NCI-H82 (cell line): ENCODE measurements at places on chromosomes 12 and 14.
A peak's percentile ranks its signal among the peaks of the same experiment; 100 is the strongest.

- no peak for DNase-seq
Observed at GRCh38 chr14:95221531-95221930, 64.2 kb upstream of the DICER1 start.

GRCh38 chr12:104957719-104958000 lies 430 bp downstream of the SLC41A2 start:
- peak; percentile 57 for DNase-seq

GRCh38 chr12:82883394-82884355 lies 197.0 kb downstream of the TMTC2 start:
- DNase-seq, result no peak

DNA sequence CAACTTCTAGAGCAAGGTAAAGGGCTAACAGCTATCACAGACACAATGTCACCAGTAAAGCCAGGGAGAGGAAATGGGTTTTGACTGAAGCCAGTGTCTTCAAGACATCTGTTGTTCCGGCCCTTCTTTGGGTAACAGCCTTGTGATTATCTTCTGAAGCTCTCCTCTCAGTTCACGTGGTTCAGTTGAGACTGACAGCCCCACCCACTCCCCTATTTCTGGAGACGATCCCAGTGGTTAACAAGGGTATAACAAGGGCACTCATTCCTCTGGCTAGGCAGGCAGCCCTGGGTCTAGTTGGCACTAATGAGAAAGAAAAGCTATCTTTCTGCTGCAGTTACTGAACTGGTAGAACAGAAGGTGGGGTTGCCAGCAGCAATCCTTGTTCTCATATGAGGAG lies 6.9 kb downstream of the GNPTAB start:
- DNase-seq, result peak; percentile 95

GRCh38 chr14:99244941-99245563 lies 26.9 kb downstream of the BCL11B start:
- no peak for DNase-seq

GRCh38 chr12:3263282-3263681 lies 186.1 kb downstream of the TSPAN9 start:
- no peak for DNase-seq

DNA sequence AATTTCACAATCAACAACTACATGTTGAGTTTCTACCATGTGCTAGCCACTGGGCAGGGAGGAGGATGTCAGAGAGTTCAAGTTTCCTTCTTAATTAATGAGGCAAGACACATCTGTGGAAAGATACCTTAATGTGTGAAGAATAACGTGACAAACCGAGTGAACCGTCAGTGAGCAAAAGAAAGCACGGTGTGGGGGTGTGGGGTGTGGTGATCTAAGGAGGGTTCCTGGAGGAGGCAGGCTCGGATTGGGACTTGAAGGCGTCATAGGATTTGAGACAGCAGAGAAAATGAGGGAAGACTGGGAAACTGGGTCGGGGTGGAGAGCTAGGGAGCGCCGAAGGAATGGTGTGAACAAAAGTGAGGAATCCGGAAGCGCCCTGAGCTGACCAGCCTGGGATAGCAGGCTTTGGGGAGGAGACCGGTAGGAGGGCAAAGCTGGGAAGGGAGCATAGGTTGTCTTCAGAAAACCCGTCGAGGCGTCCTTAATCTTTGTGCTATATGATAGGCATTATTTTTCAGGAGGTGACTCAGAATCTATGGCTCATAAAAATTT lies 22.3 kb downstream of the GALNT8 start:
- DNase-seq, result no peak

DNA sequence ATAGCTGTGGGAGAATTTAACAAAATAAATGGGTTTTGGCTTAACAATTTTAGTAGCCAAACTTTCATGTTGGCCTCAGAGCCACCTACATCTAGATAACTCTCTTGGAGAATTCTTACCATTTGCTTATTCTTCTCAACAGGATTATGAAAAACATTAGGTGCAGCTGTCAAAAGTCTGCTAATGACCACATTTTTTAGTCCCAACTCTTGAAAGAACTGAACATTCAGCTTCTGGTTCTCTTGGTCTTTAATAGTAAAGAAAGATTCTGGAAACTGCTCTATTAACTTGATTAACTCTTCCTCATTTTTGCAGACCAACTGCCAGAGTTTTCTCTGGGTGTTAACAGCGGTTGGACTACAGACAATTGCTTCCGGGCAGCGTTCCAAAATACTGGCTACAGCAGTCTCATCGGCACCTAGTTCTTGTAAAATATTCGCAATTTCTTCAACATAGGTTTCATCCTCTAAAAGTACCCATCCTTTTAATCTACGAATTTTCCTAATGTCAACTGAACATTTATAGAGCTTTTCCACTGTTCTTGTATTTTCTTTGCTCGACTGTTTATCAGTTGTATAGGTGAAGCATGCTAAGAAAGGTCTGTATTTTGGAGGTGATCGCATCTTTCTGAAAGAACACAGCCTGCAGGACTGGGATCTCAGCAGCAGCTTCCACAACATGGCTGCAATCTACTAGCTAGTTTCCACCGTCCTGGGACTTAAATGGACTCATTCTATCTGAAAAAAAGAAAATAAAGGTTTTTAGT lies 8.7 kb downstream of the MTERF2 start:
- no peak for DNase-seq

DNA sequence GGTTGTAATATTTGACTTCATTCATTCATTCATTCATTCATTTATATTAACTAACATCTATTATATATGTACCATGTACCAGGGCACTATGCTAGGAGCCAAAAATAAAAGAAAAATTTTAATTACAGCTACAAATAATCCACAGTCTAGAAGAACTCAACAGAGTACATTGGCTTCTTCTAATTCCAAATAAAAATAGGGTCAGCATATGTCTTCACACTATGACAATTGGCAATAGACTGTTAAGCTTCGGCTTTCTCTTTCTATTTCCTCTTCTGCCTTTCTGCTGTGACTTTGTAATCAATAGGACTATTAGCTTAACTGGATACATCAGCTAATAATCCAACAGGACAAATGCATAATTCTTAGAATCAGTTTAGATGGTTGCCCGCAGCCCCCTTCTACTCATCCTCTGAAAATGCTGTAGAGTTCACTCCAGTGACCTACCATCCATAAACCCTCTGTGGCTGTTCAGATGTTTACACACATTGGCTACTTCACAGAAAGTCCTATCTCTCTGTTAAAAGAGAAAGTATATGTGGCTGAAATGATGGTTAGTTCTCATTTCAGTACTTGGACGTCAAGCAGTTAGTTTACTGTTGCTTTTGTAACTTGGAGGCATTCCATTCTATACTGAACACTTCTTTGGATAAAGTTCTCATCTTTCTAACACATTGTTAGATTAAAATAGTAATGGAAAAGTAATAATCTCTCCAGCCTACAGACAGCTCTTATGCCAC lies 445.5 kb upstream of the GARIN6 start:
- DNase-seq, result no peak

DNA sequence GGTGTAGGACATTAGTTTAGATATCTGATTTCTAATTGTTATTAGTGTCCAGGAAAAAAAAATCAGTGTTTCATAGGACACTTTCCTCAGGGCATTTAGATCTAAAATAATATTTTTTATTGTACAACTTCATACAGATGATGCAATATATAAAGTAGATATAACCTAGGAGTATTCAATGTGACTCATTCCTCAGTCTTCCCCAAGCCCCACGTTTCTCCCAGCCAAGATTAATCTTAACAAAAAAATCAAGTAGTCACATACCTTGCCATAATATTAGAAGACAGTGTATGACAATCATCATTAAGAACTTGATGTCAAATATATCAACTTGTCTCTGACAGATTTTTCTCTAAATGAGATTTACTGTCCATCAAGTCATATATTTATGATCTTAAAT lies 37.1 kb downstream of the PPFIA2 start:
- no peak for DNase-seq

- no peak for DNase-seq
Observed at GRCh38 chr14:65336191-65336591, 76.3 kb upstream of the FUT8 start.

- no peak for DNase-seq
Observed at GRCh38 chr14:63800651-63801375, 52.0 kb upstream of the SYNE2 start.

- no peak for DNase-seq
Observed at GRCh38 chr14:31410048-31410650, 10.2 kb downstream of the HEATR5A start.

DNA sequence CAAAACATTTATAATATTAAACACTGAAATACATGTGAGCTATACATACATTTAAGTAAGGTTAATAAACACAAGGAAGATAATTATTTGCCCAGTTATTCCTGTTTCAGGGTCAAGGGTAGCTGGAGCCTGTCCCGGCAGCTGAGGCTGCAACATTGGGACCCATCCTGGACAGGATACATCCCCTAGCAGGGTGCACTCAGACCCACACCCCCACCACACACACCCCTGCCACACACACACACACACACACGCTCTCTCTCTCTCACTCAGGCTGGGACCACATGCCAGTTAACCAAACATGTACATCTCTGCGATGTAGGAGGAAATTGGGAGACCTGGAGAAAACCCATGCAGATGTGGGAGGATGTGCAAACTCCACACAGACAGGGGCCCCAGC lies 112.6 kb upstream of the TMCC3 start:
- no peak for DNase-seq

DNA sequence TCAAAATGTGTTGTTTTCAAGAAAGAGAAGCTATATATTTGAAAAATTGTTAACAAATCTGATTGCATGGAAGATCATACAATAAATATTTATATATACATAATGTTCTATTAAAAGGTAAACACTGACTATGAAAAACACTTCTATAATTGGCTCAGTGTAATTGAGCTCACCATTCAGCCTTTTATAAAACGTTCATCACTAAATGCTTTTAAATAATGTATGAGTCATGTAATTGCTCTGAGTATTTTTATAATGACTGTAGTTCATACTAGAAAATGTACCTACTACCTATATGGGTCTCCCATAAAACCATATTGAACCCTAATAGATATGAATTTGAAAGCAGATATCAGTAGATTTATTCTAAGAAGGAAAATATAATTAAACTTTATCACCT lies 240.4 kb upstream of the MGAT4C start:
- no peak for DNase-seq

GRCh38 chr12:14828892-14829291 lies 14.4 kb downstream of the ART4 start:
- peak; percentile 40 for DNase-seq

DNA sequence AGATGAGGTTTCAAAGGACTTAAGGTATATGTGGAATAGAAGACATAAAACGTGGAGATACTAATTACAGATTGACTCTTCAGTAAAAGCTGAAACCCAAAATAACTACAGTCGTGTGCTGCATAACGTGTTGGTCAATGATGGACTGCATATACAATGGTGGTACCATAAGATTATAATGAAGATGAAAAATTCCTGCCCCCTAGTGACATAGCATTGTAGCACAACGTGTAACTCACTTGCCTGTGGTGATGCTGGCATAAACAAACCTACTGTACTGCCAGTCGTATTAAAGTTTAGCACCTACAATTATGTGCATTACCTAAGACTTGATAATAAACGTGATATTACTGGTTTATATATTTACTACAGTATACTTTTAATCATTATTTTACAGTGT lies 150.3 kb downstream of the LRRK2 start:
- DNase-seq, result no peak

DNA sequence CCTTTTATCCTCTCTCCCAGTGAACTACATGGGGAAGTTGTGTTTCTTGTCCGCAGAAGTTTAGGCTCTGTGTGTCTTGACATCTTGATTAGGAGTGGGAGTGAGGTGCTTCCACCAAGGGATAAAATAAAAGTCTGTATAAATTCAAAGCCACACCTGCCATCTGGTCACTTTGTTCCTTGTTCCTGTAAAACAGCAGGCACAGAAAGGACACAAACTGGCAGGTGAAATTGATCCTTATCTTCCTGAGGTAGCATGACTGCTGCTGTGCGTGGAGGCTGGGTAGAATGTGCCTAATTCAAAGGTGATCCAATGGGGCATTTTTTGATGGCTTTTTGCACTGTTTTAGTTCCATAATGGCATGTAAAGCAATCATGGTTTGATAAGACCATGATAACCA lies 104.3 kb upstream of the KITLG start:
- no peak for DNase-seq

DNA sequence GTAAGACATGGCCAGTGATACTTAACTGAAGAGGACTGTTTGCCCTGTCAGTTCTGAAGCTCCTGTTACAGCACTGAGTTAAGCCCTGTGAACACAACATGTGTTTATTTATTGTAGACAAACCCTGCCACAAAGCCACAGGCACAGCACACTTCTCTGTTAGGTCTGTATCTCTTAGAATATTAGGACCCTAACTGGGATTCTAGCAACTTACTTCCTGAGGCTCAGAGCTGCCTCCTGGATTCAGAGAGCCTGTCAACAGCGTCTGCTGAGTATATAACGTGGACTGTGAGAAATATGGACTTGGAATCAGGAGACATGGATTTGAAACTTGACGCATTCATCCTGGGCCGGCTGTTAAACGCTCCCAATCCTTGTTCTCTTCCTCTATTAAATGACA lies 135.0 kb upstream of the HIF1A start:
- no peak for DNase-seq

DNA sequence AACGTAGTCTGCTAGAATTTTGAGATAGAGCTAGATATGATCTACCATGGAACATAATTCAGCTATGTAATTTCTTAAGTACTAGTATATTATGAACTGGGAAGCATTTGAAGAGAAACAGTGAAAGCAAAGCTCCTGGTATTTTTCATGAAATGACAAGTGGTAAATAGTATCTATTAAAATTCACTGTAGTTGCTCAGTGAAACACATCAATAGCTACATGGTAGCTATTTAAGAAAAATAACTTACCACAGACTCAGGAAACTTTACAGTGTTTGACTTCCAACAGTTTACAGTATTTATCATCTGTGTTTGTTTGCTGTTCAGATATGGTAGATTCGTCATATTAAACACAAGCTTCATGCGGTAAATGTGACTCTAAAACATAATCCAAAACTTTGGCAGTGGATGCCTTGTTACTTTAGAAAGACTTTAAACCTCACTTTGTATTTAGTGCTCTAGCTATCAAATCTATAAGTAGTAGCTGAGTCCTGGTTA lies 25.2 kb downstream of the WNK1 start:
- no peak for DNase-seq

GRCh38 chr14:95218472-95219193 lies 61.3 kb upstream of the DICER1 start:
- peak; percentile 72 for DNase-seq

GRCh38 chr14:67269298-67270060 lies 28.2 kb downstream of the PALS1 start:
- no peak for DNase-seq

DNA sequence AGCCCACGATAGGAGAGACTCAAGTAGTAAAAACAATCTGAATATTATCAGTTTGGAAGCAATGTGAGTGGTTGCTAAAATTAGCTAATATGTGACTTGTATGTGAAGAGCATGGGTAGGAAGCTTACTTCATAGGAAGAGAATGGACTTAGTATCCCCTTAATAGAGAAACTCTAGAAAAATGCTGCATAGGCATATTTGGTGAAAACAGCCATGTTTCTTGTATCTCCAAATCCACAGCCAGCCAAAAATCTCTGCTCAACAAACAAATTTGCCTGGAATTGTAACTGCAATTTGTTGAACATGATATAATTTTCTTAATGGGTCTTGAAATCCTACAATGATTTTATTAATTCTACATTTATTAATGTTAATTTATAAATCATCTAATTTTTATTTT lies 1252.9 kb upstream of the TMEM132C start:
- no peak for DNase-seq

- no peak for DNase-seq
Observed at GRCh38 chr12:100986595-100987547, 192.3 kb downstream of the ANO4 start.

GRCh38 chr12:28222081-28222700 lies 31.9 kb downstream of the CCDC91 start:
- no peak for DNase-seq

- no peak for DNase-seq
Observed at GRCh38 chr12:17020765-17021164, 414.8 kb upstream of the LMO3 start.

- no peak for DNase-seq
Observed at GRCh38 chr12:109435428-109436187, 41.5 kb downstream of the KCTD10 start.
